Purkinje cell (primary cell): ENCODE measurements at places on chromosomes 5 and 9. TPM values are rescaled to one million over a fixed set of nuclear protein-coding genes. Genes with fewer than 3 reads are reported as not detected.

The CRHBP gene
- 9.1 TPM in 1 of 2 replicates, not detected in the other for polyA plus RNA-seq

The TMEM38B gene
- polyA plus RNA-seq = 5.3 and 7.1 TPM in 2 replicates

The MAMDC4 gene
- 0.12 and 0.14 TPM in 2 replicates for polyA plus RNA-seq

The STC2 gene
- 2.0 and 5.7 TPM in 2 replicates for polyA plus RNA-seq

The GRM6 gene
- polyA plus RNA-seq = 0.05 TPM in 1 of 2 replicates, not detected in the other

The LCP2 gene
- 0.15 and 0.87 TPM in 2 replicates for polyA plus RNA-seq

The RANBP17 gene
- polyA plus RNA-seq = 6.9 TPM in 1 of 2 replicates, not detected in the other

The AGXT2 gene
- not detected in 2 replicates for polyA plus RNA-seq

The FOXD4L6 gene
- 0.57 TPM in 1 of 2 replicates, not detected in the other for polyA plus RNA-seq

The SLC36A1 gene
- polyA plus RNA-seq = 0.78 and 1.5 TPM in 2 replicates

The LCN1 gene
- not detected in 2 replicates for polyA plus RNA-seq

The PHYHD1 gene
- 4.6 TPM in 1 of 2 replicates, not detected in the other for polyA plus RNA-seq

The LIFR gene
- polyA plus RNA-seq = 8.5 and 8.8 TPM in 2 replicates

The MINAR2 gene
- not detected in 2 replicates for polyA plus RNA-seq

The TMC1 gene
- 0.87 TPM in 1 of 2 replicates, not detected in the other for polyA plus RNA-seq

The PKN3 gene
- polyA plus RNA-seq = not detected in 2 replicates

The PCDHA1 gene
- polyA plus RNA-seq = 5.3 and 10.1 TPM in 2 replicates

The IL3 gene
- polyA plus RNA-seq = not detected in 2 replicates

The SEMA5A gene
- polyA plus RNA-seq = 0.84 and 2.2 TPM in 2 replicates

The DMRT3 gene
- polyA plus RNA-seq = not detected in 2 replicates

The MLANA gene
- polyA plus RNA-seq = 0.93 TPM in 1 of 2 replicates, not detected in the other

The WNK2 gene
- polyA plus RNA-seq = 8.7 and 17.7 TPM in 2 replicates

The FOXD4L3 gene
- not detected in 2 replicates for polyA plus RNA-seq

The CCDC192 gene
- polyA plus RNA-seq = not detected in 2 replicates

The PLPP1 gene
- 128 and 165 TPM in 2 replicates for polyA plus RNA-seq

The SHC3 gene
- 0.06 and 4.1 TPM in 2 replicates for polyA plus RNA-seq

The SNCAIP gene
- 1.0 and 4.6 TPM in 2 replicates for polyA plus RNA-seq

The AGGF1 gene
- polyA plus RNA-seq = 30.4 and 32.4 TPM in 2 replicates

The CLIC3 gene
- not detected in 2 replicates for polyA plus RNA-seq

The PCDHB11 gene
- polyA plus RNA-seq = 1.1 and 1.6 TPM in 2 replicates

The QRFP gene
- polyA plus RNA-seq = not detected in 2 replicates

The CER1 gene
- not detected in 2 replicates for polyA plus RNA-seq

The ORM2 gene
- polyA plus RNA-seq = not detected in 2 replicates

The SMIM3 gene
- polyA plus RNA-seq = 0.55 and 1.7 TPM in 2 replicates

The RMRP gene
- polyA plus RNA-seq = not detected in 2 replicates

The PDLIM4 gene
- not detected in 2 replicates for polyA plus RNA-seq

The PCDHGA8 gene
- 0.11 and 0.13 TPM in 2 replicates for polyA plus RNA-seq

The GLE1 gene
- 8.3 and 13.0 TPM in 2 replicates for polyA plus RNA-seq

The PDZD2 gene
- 12.9 and 18.0 TPM in 2 replicates for polyA plus RNA-seq

The CCL19 gene
- not detected in 2 replicates for polyA plus RNA-seq
